Effector memory CD4-positive, alpha-beta T cell (primary cell): ENCODE measurements at places on chromosomes 16 and 17.
A peak's percentile ranks its signal among the peaks of the same experiment; 100 is the strongest.

GRCh38 chr16:68512183-68512582, 26.9 kb upstream of the ZFP90 start:
- DNase-seq, result no peak

DNA sequence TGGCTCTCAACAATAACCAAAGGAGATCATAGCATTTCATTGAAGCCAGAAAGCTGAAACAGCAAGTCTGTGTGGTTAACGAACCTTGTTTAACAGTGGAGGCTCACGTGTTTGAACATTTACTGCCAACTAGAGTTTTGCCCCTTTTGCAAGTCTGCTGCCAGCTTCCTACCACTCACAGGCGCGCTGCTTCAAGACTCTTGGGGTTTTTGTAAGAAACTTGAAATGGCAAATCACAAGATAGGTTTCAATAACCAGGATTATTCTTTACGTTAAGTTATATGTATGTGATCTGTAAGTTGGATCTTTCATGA, 1.2 kb downstream of the SNTB2 start:
- no peak for DNase-seq

DNA sequence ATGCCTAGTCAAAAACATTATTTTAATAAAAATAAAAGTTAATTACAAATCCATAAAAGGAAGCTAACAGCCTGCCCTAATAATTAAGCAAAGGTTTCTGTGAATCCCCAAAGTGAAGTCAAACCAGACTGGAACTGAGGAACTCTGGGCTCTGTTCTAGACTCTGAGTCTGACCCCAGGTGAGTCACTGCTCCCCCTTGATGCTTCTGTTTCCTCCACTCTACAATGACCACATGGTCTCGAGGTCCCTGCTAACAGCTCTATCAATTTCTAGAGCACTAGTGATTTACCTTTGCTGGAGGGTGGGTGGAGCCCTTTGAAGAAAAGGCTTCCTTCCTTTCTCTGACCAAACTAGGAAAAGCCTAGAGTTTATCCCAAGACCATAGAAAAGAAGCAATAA, 32.4 kb downstream of the XPO6 start:
- DNase-seq, result no peak

DNA sequence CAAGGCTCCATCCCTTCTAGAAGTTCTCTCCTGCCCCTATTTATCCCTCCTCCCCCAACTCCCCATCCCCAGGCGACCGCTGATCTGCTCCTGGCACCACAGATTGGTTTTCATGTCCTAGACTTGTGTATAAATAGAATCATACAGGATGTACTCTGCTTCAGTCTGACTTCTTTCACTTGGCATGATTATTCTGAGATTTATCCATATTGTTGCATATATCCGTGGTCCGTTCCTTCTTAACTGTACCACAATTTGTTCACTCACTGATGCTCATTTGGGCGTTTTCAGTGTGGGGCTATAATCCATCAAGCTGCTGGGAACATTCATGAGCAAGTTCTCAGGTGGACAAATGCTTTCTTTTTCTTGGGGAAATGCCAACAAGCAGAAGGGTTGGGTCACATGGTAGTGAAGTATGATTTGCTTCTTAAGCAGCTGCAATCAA, 23.9 kb downstream of the PITPNM3 start:
- DNase-seq, result no peak

GRCh38 chr16:48084826-48085225, 71.0 kb downstream of the ABCC12 start:
- no peak for DNase-seq

- no peak for DNase-seq
Measured at GRCh38 chr16:84237994-84238750, 1.6 kb downstream of the KCNG4 start.

DNA sequence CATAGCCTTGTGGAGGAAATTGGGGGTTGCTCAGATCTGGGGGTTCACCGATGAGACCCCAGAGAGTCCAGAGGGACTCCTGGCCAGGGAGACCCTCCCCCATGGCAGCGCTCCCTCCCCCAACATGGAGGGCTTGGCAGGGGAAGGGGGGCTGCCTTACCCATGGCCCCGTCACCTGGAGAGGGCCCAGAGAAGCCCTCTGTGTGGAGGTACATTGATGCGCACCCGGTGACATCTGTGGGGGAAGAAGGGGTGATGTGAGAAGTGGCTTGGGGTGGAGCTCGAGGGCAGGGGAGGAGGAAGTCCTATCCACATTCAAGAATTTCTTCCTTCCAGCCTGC, 16.2 kb downstream of the ETV4 start:
- DNase-seq, result no peak

DNA sequence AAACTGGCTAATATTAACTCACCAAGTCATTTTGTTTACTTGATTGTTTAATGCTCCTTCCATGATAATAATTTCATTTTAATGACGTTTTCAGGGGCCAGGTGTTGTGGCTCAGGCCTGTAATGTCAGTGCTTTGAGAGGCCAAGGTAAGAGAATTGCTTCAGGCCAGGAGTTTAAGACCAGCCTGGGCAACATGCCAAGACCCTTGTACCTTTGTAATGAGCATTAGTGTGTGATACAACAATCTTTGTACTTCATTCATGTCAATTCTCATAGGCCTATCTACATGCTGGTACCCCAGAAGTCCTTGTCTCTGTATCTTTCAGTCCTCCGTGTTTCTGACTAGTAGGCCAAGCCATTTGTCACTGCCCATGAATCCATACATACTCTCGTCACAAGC, 296.9 kb downstream of the ZFHX3 start:
- no peak for DNase-seq

DNA sequence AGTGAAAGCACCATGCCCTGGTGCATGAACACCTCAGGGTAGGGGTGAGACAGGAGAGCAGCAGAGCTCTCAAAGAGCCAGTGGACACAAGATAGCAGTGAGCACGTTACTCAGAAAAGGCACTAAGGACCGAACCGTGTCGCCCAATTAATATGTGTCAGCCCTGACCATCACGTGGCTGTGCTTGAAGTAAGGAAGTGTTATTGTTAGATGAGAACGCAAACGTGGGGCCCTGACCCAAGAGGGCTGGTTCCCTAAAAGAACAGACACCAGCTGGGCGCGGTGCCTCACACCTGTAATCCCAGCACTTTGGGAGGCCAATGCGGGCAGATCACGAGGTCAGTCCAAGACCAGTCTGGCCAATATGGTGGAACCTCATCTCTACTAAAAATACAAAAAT, 16.3 kb downstream of the AXIN1 start:
- no peak for DNase-seq

DNA sequence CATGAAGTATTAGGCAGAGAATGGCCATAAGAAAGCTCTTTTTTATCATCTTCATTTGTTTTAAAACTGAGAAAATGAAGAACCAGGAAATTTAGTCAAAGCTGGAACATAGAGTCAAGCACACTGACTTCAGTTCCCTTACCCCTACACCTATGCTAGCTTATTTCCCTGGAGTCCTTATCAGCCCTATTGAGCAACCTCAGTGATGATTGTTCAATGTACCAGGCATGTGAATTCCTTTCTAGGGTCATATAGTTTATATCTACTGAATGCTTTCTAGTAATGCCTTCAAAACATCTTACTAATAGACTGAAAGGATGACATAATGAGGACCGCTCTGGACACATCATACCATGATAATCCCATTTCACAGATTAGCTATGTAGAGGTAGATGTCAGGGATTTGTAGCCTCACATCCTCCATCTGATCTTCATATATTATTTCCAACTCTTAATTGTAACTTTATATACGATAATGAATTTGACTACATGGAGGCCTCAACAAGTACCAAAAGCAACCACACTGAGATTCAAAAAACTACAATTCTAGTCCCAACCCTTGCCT, 460.4 kb upstream of the DYNLRB2 start:
- no peak for DNase-seq

DNA sequence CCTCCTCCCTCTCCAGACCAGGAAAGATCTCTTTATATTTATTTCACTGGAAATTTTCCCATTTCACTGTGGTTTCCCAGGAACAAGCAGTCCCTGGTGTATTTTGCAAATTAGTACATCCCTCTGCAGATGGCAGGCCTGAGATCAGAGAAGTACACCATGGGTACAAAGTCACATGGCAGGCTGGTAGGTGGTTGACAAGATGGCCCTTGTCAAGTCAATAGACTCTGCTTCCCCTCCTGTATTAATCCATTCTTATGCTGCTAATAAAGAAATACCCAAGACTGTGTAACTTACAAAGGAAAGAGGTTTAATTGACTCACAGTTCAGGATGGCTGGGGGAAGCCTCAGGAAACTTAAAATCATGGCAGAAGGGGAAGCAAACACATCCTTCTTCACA, 51.6 kb upstream of the KSR1 start:
- DNase-seq, result no peak

DNA sequence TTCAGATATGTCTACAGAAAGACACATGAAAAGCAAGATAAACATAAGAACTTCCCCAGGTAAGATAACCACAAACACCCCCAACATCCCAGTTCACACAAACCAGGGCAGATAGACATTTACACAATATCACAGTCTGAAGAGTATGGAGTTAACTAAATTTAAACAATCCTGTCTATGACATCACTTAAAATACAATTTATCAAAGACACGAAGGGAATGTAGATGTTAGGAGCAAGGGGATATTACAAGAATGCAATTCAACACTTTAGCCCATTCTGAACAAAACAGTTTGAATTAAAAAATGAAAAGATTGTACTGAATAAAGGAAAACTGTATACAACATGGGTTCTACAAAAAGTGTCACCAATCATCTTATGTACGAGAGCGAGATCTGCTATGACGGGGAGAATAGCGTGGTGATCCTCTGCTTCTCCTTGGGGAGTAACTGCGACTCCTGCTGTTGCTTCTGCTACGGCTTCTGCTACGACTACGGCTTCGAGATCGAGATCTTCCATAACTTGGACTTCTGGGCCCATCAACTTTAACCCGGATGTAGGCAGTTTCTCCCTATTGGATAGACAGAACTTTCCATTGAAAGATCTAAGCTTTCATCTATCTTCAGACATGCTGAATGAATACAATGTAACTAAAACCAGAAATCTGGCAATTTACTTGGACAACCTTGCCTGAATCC, 1.9 kb downstream of the SRSF1 start:
- DNase-seq, result no peak

- DNase-seq, result no peak
Measured at GRCh38 chr17:74430706-74431567, 951 bp upstream of the GPRC5C start.

- DNase-seq, result no peak
Measured at GRCh38 chr17:66583112-66583748, 251.7 kb upstream of the CACNG5 start.

DNA sequence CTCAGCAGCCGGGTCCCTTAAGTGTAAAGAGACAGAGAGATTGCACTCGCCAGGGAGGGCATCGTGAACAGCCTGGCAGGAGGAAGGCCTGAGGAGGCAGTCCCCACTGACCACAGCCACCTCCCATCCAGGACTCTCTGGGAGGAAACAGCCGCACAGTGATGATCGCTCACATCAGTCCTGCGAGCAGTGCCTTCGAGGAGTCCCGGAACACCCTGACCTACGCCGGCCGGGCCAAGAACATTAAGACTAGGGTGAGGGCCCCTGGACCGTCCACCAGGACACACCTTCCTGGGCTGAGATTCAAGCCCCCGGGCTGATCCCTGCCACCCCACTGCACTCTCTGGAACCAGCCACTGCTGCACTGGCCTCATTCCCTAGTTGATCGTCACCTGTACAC, 14.0 kb downstream of the BTBD17 start:
- DNase-seq, result no peak

- DNase-seq, result no peak
Measured at GRCh38 chr17:21817791-21818364, 125.6 kb downstream of the KCNJ18 start.

- no peak for DNase-seq
Measured at GRCh38 chr16:11836650-11837244, 14.6 kb downstream of the RSL1D1 start.

GRCh38 chr17:7177191-7177953, 1.8 kb downstream of the ASGR1 start:
- peak; percentile 28 for DNase-seq

DNA sequence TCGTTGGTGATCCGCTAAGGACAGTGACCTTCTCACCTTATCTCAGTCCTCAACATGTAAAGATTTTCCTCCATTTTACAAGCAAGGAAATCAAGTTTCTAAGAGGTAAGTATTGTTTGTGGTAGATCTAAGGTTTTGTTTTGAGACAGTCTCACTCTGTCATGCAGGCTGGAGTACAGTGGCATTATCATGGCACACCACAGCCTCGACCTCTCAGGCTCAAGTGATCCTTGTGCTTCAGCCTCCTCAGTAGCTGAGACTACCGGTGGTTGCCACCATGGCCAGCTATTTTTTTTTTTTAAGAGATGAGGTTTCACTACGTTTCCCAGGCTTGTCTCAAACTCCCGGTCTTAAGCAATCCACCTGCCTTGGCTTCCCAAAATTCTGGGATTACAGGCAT, 34.9 kb downstream of the PRKCA start:
- DNase-seq, result no peak

- DNase-seq, result no peak
Measured at GRCh38 chr16:5895137-5895536, 797.5 kb upstream of the EEF2KMT start.

DNA sequence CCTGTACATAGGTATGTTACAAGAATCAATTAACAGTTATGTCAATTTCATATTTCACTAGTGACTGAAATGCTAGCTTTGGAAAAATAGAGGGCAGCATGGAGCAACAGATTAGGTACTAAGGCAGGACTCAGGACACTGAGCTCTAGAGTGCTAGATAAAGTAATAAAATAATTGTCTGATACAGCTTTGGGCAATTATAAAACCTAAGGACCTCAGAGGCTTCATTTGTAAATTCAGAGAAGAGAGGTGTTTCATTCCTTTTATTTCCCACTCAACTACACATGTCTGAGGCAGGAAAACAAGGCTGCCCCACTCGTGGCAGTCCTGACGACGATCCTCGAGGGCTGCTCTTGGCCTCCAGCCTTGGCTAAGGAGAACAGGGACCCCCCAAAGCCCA, 81.5 kb downstream of the CA4 start:
- no peak for DNase-seq

- no peak for DNase-seq
Measured at GRCh38 chr16:78796221-78796866, 696.9 kb downstream of the WWOX start.

DNA sequence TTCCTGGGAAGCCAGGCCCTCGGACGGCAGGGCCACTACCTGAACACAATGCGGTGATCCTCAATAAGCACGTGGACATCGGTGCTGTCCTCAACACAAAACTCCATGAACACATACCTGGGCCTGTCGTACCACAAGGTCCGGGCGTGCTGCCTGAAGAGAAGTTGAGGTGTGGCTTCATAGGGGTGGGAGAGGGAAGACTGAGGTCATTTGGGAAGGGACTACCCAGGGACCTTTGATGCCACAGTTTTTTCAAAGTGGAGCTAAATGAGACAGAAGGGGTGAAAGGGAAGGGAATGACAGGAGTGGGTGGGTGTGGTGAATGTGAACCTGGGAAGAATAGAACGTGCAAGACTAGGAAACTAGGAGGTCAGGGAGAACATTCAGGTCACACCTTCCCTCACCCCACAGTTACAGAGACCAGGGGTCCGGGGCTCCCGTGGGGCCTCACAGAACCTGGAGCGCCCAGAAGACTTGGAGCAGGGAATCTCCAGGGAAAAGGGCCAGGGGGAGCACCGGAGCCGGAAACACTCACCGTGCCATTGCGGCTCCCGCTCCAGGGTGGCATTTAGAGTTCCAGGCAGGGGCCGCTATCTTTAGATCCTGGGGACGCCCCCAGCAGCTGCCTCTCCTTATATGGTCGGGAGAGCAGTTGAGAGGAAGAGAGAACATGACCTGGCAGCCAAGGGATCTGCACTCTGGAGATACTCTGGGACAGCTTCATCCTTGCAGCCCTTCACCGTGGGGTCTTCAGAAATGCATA, at the start of gene PTGES3L:
TSS of gene PTGES3L (minus strand) at position 570 of the 763 bp plus-strand sequence. CDS start at position 543, 27 bp downstream.
- DNase-seq, result no peak
